ENCODE measurements at places on chromosomes 5 and 9.

DNA sequence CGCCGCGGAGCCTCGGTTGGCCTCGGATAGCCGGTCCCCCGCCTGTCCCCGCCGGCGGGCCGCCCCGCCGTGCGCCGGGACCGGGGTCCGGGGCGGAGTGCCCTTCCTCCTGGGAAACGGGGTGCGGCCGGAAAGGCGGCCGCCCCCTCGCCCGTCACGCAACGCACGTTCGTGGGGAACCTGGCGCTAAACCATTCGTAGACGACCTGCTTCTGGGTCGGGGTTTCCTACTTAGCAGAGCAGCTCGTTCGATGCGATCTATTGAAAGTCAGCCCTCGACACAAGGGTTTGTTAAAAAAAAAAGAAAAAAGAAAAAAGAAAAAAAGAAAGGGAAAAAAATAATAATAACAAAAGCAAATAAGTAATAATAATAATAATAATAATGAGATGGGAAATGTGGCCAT lies 112.8 kb downstream of the GCNT1 start:
- no peak for DNase-seq

DNA sequence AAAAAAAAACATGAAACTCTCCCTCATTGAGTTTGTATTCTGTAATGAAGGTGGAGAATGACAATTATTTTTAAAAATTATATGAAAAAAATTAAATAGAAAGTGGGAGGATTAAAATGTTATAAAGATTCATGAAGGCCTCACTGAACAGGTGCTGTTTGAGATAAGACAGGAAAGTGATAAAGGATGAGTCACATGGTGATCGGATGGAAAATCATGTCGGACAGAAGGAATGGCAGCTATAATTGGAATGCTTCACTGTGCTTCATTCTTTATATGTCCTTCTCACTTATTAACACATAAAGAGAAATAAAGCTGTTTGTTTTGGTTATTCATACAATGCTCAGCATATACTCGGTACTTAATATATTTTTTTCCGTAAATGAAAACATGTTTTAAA lies 464.5 kb upstream of the RGMB start:
- DNase-seq: no peak

DNA sequence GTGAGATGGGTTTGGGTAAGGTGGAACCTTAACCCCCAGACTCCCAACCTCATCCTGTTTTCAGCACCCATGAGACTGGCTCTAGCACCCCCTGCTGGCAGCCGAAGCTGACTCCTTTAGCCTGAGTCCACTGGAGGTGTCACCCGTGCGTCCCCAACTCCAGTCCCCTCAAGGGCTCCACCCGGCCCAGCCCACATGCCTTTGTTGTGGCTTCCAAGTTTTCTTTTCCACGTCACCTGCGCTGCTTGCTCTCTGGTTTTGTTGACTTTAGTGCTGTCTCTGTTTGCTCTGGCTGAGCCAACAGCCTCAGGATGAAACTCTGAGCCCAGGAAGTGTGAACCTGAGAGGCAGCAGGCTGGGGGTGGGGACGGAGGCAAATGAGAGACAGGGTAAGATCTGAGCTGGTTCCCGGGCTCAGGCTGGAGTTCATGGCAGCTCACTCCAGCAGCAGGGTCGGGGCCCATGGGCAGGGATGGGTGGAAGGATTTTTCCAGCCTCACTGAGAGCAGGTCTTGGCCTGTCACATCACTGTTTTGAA lies 13.2 kb upstream of the AQP7 start:
- peak; percentile 51 for DNase-seq

DNA sequence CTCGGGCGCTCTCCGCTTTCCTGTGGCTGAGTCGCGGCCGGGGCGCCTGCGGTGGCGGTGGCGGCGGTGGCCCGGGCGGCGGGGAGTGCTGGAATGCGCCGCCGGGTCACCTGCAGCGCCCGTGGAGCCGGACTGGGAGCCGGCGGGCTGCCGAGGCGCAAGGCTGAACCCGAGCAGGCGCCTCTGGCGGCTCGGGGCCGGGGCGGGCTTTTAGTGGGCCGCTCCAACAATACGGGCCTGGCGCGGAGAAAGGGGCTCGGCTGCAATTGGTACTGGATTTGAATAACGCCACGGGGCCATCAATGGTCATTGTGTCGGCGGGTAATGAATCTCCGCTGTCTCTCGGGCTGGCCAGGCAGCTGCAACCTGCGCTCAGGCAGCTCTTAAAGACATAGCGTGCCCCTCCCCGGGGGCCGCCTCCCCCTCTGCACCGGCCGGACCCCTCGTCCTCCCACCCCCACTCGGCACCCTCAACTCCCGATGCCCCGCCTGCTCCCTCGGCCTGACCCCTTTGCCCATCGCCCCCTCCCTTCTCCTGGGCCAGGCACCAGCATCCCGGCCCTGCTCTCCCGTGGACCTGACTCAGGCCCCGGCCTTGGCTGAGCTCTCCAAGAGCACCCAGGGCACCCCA lies 22.1 kb downstream of the URM1 start:
- DNase-seq: peak; percentile 70

DNA sequence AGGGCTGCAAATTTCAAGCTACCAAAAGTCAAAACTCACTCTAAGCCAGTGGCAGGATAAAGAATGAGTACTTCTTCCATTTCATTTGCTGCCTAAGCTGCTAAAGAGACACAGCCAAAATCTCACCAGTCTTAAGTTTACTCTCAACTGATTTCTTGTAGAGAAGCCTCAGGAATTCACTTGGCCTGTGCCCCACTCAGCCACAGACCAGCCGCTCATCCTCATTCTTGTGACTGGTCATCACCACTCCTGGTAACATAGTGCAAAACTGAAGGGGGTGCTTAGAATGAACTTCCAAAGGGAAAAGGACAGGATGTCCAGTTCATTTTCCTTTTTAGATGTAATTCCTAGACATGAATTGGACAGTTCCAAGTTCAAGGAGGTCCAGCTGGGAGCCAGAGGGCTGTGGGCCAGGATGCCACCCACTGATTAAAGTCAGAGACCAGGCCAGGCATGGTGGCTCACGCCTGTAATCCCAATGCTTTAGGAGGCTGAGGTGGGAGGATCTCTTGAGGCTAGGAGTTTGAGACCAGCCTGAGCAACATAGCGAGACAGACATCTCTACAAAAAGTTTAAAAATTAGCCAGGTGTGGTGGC lies 72.7 kb upstream of the RANBP3L start:
- DNase-seq: no peak

DNA sequence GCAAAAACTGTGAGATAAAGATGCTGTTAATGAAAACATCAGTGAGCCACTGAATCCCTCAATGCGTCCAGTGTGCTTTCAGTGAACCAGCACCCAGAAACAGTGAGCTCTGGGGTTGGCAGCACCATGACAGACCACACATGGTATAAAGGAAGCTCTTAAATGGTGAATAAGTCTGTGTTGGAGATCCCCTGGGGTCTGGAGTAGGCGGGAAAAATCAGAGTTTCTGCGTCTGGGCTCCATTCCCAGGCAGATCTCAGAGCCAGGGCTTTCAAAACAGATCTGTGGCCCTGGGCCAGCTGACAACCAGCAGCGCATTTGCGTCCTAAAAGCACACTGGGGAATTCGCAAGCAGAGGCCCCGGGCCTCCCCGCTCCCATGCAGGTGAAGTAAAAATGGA lies 233.5 kb downstream of the FRMD3 start:
- DNase-seq: no peak

GRCh38 chr5:53323943-53324642 lies 156.3 kb upstream of the FST start:
- no peak for DNase-seq

DNA sequence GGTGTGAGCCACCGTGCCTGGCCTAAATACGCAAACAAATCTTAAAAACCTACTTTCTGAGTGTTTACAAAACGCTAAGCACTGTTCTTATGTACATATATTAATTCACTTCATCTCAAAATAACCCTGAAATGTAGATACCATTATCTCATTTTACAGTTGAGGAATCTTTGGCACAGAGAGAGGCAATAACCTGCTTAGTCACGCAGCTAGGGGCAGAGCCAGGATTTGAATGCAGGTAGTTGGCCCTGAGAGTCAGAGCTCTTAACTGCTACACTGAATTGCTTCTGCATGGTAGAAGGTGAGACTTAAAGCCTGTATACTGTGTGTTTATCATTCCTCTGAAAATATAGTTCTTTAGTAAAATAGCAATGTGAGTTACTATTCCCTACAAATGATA lies 21.9 kb downstream of the ARHGEF37 start:
- DNase-seq: no peak

- no peak for DNase-seq
Observed at GRCh38 chr5:102733534-102733933, 21.6 kb upstream of the PAM start.

GRCh38 chr9:95505717-95506427 lies 10.9 kb downstream of the PTCH1 start:
- peak; percentile 79 for DNase-seq

DNA sequence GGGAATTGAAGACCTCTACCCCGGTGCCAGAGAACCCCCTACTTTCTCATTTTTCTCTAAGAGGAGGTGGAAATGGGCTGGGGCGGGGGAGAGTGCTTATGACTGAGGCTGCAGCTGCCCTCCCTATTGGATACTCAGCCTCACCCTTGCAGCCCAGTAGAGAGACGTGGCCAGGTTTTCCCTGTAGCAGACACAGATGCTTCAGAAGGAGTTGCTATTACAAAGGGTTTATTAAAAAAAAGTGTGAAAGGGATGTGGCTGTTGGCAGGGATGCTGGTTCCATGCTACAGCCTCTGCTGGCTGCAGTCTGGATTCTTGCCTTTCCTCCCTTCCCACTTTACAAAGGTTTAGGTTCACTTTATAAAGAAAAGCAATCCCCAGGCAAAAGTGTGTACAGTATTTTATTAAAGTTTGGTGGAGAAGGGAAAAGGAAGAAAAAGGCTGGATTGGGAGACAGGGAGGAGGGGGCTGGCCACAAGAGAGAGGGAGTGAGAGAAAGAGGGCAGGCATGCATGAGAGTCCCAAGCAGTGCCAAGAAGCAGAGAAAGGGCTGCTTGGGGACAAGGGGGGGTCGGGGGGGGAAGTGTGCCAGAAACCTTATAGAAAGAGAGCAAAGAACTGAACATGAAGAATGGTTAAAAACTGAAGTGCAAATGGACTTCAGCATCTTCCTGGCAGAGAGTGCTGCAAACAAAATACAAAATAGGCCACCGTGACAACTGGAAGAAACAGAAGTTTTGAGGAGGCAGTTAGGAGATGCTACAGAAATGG lies 29.5 kb upstream of the NFIB start:
- no peak for DNase-seq

DNA sequence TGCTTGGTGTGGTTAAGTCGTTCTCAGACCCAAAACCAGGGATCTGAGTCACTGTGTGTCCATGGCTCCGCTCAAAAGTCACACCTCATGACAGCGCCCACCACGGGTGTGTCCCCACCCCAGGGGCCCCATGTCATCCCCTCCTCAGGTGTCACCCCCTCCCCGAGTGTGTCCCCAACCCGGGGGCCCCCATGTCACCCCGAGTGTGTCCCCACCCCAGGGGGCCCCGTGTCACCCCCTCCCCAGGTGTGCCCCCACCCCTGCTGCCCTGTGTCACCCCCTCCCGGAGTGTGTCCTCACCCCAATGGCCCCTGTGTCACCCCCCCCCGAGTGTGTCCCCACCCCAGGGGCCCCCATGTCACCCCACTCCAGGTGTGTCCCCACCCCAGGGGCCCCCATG lies 5.1 kb downstream of the LRRC14B start:
- DNase-seq: no peak

DNA sequence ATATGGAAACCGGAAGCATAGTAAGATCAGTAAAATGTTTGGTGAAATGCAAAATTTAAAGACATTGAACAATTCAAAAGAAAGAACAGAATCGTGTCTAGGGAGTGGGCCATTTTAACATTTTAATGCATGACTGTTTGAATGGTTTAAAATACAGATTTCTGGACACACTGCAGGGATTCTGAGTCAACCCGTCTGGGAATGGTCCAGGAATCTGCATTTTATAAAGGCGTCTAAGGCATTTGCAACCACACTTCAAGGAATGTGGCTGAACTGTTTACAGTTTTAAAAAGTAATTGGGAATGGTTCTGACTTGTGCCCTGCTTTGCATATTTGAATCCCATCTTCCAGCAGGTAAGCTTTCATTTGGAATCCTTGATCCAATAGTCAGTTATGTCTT lies 811.7 kb upstream of the WWC1 start:
- no peak for DNase-seq

GRCh38 chr5:2415678-2416077 lies 335.8 kb downstream of the IRX2 start:
- no peak for DNase-seq

DNA sequence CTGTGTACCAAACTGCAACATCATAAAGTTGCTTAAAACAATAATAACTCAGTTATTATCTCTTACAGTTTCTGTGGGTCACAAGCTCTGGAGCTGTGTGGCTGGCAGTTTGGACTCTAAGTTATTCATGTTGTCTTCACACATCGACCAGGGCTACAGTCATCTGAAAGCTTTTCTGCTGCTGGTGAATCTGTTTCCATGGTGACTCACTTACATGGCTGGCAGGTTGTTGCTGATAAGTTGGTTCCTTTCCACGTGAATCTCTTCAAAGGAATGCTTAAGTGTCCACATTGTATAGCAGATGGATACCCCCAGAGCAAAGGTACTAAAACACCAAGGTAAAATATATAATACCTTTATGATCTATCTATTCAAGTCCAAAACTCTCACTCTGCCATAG lies 44.8 kb upstream of the CYLC2 start:
- DNase-seq: no peak

DNA sequence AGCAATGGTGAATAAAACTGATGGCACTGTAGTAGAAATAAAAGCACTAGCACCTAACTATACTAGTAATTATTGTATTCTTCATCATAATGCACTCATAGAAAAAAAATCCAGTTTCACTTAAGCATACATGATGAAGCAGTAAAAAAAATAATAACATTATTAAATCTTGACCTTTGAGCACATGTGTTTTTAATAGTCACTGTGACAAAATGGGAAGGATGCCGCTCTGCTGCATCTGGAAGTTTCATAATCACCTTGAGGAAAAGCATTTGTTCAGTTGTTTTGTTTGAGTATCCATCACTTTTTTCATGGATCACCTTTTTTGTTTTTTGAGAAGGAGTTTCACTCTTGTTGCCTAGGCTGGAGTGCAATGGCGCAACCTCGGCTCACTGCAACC lies 13.2 kb downstream of the OR2K2 start:
- DNase-seq: no peak

GRCh38 chr9:95157481-95158151 lies 159.9 kb downstream of the FANCC start:
- no peak for DNase-seq

DNA sequence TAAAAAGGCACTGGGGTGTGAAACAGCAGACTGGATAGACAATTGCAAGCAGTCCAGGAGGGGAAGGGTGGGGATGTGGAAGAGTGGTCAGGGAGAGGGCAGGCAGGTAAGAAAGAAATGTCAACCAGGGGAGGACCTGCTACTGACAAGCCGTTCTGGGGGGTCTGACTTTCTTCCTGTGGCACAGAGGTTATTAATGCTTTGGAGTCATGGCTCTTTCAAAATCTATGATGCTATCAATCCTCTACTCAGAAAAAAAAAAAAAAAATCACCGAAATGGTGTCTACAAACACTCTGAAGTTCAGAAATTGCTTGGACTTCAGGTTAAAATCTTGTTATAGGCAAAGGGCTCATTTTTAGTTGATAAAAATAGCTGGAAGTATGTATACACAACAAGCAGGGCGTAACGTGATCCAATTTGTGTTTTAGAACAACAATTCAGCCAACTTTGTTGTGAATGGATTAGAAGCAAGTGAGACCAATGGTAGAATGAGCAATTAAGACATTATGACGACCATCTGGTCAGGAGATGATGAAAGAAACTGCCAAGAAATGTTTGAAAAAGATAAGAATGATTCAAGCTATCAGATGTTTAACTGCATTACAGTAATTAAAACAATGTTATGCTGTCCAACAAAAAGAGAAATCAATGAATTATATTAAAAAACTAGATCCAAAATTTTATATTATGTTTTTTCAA lies 255.2 kb downstream of the DEPDC1B start:
- no peak for DNase-seq

GRCh38 chr9:125176636-125177035 lies 13.0 kb downstream of the PPP6C start:
- DNase-seq: no peak
